ENCODE measurements at places on chromosomes 12 and 14.

GRCh38 chr12:88398031-88398430 is 182.2 kb downstream of the KITLG start:
- no peak for DNase-seq

DNA sequence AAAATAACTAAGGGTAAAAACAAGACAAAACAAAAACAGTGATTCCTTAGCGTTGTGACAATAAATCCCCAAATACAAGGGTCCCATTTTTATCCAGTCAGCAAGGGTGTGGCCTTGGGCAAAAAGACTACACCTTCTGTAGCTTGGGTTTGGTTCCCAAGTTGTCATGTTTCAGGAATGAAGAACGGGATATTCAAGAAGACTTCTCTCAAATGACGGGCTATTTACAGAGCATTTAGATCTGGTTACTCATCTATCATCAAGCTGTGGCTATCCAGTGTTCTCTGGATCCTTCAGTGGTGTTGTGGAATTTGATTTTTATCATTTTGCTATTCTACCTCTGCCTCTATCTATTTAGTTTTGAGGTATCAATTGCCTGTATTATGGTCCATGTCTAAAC is 219.7 kb downstream of the SLC25A21 start:
- no peak for DNase-seq

DNA sequence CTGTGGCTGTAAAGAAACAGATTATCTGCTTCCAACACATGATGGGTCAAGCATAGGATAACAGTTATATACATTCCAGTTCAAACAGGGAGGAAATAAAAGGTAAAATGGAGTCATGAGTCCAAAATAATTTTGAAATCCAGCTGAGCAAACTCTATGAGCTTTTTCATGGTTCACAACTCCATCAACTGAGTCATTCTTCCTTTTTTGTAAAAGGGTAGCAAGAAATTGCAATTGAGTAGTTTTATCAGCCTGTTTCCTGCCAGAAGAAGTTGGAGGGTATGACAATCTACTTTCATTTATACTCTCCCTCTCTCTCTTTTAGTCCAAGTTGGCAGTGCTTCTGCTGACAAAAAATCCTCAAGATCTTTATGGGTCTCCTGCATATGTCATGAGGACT is 95.6 kb downstream of the CPNE8 start:
- no peak for DNase-seq

DNA sequence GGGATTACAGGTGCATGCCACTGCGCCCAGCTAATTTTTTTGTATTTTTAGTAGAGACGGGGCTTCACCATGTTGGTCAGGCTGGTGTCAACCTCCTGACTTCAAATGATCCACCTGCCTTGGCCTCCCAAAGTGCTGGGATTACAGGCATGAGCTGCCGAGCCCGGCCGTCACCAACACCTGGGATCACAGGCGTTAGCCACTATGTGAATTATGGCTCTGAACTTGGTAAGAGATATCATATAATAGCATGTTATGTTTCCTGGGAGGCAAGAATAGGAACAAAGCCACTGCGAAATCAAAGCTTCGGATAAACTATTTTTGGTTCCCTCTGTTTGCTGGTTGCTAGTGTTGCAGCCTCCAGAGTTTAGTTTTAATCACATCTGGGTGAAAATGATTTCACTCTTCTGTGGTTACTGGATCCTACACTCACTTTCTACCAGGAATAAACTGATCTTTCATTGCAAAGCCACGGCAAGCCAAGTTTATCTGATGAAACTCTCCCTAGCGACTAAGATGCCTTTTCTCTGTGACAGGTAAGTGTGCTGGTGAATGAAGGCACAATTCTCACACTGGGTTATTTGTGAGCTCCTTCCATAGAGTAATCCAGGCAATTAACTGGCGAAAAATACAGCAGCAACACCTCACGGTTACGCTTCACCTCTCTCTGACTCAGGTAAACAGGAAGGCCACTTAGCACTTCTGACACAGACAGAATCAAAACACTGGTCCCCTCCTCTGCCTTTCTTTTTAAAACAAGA is 16.7 kb downstream of the SNRNP35 start:
- DNase-seq = no peak

DNA sequence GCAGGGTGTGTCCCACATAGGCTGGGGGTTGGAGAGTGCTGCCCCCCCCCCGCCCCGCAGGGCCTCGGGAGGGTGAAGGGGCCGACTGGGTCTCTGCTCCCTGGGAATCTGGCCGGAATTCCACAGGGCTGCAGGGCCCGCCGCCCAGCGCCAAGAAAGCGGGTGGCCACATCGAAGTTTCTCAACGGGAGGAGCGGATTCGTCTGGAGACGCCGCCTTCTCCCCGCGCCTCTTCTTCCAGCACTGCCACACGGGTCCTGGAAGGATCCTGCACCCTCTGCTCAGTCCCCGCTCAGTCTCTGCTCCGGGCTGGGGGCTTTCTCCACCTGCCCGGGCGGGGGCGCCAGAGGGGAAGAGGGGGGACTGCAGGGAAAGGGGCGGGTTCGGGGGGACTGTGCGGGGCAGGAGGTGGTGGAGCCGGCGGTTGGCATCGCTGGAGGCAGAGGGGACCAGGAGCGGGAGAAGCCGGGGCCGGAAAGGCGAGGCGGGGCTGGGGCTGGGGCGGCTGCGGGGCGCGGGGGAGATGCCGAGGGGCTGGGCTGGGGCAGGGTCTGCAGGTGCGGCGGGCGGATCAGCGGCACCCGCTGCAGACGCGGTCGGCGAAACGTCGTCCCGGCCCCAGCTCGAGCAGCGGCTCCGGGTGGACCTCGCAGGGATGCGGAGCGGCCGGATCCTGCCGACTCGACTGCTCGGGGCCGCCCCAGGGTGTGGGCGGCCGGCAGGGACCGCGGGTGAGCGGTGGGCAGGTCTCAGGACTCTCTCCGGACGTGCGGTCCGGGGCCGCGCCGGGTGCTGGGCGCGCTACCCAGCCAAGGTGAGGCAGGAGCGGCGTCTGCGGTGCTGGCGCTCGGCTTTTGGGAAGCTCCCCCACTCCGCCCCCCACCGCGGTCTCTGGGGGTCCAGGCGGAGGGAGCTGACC is 811.4 kb upstream of the TMEM132C start:
- DNase-seq = no peak

DNA sequence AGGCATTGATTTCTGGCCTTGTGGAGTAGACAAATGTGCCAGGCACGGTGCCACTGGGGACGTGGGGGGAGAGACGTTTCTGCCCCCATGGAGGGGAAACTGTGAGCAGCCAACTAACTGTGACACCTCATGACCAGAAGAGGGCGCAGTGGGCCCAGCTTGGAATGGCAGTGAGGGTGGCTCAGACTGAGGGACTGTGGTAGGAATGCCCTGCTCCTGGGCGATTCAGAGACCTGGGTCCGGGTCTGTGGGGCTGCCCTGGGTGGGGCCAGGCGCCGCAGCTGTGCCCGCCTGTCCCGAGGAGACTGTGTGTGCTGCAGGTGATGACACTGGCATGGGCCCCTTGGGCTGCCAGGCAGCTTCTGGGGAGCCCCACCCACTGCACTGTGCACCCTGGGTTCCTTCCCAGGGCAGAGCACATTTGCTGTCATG is 60.6 kb downstream of the SLC25A47 start:
- DNase-seq = no peak

DNA sequence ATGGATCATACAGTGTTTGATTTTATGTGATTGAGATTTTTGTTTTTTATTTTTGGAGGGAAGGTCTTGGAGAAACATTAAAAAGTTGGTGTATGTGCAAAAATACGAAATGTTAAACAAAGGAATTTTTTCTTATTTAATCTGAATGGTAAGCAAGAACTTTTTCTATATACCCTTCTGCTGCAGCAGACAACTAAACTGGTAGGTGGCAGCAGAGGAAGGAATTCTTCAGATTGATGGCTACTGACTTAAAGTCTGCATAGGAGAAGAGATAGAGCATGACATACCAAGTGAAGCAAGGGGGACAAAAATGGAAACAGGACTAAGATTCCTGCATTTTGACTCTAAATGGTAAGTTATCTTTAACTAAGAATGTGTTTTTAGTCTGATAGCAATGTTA is 42.0 kb upstream of the A2ML1 start:
- DNase-seq = no peak

DNA sequence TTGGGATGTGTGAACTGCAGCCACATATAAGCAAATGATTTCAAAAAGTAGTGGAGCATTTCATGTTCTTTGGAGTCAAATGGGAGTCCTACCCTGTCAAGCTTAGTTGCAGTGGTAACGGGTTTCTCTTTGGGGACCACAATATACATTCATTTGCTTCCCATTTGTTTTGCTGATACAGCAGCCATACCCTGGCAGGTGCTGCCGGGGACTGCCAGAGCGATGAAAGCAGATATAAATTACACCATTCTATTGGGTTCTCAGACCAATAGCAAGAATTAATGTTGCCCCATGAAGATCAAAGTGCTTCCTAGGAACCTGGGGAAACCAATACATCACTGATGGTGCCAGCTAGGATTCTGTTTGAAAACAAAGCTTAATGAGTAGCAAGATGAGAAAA is 1621.5 kb upstream of the FLRT2 start:
- DNase-seq = peak; percentile 14

DNA sequence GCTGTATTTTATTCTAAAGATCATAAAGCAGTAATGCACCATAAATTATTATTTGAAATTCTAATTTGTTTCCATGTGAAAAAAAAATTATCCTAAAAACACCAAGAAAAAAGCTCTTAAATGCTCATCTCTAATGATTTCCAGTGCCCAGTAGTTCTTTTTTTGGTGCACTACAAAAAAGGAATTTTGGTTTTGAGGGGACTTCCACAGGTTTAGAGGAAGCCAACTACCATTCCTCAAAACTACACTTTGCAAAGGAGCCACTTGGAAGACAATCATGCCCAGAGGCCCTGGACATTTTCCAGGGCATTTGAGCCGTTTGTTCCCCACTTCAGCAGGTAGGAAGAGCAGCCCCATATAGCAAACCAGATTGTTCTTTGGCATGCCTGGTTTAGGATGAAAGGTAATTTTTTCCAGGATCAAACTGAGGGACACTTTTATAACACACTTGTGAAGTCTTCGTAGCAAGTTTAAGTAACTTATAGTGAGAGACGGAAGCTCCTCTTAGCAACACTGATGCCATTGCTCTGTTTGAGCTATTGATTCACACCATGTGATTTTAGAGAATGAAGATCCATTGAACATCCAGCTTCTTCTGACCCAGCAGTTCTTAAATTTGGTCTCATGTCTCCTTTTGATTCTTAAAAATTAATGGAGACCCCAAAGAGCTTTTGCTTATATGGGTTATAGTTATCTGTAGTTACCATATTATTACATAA is 187.9 kb downstream of the ETV6 start:
- DNase-seq = no peak

DNA sequence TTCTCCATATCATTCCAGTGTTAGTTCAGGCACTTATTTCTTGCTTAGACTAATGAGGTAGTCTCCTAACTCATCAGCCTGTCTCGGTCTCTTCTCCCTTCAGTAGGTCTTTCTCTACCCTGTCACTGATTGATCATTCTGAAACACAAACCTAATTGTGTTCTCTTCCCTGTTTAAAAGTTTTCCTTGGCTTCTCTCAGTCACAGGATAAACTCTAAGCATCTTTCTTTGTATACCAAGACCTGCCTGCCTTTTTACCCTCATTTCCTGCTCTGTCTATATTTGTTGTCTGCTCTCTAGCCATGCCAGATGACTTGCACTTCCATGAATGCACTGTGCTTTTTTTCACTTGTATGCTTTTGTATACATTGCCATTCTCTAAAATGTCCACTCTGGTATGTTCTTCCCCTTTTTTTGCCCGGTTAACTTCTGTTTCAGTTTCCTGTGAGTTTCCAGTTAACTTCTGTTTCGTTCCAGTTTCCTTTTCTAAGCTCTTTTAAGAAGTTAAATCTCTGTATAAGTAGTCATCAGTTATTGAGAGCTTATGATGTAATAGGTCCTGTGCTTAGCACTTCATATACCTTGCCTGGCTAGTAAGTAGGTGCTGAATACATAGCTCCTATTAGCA is 12.8 kb downstream of the DIP2B start:
- no peak for DNase-seq

GRCh38 chr14:69632593-69633151 is 21.3 kb downstream of the SUSD6 start:
- no peak for DNase-seq

DNA sequence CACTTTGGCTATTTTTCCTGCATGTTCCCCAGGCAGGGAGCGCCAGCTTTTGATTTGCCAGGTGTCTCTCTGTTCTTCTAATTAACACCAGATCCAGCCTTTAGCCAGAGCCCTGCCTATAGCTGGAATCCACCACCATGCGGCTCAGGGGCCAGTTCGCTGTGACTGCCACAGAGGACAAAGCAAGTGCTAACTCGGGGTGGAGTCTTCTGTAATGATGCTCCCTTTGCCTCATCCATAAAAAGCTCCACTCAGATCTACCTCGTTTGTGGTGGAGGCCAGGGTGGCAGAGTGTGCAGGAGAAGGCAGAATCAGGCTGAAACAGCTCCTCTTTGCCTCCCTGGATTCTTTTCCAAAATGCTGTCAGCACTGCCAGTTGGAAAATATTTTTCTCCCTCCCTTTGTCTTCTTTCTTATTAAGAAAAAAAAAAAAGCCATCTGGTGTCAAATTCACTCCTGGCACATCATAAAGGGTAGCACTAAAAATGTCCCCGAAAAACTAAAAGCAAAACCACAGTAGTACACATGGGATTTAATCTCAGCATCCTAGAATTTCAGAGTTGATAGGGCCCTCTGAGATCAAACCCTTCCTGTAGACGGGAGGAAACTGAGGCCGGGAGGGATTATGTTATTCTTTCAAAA is 18.0 kb upstream of the CTDSP2 start:
- no peak for DNase-seq

GRCh38 chr12:71592841-71593240 is 70.8 kb downstream of the ZFC3H1 start:
- no peak for DNase-seq

DNA sequence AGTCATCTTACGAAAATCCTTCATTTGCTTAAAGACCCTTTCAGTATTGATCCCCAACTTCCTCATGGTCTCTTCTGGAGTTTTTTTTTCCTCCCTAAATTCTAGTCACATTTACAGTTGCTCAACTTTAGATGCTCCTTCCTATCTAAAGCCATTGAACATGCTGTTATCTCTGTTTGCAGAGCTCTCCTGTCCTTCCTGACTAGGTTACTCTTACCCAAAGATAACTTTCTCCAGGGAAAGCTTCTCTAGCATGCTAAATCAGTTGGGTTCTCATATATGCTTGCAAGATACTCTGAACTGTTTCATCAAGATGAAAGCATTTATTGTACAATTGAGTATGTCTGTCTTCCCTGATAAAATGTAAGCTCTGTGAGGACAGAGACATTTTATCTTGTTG is 1.8 kb upstream of the RAB21 start:
- DNase-seq = no peak

GRCh38 chr14:58765418-58765831 is 127.7 kb downstream of the DACT1 start:
- no peak for DNase-seq

- DNase-seq = no peak
Measured at GRCh38 chr14:60196291-60196690, 31.1 kb upstream of the DHRS7 start.

- DNase-seq = no peak
Measured at GRCh38 chr12:115840159-115840558, 437.3 kb downstream of the MED13L start.

All from SHP77 treated with DMSO at 0.1 percent for 48 hours (cell line).